GM03348 (cell line): ENCODE measurements at places on chromosomes 4 and X.

- peak; percentile 2 for DNase-seq
These were observed 106.6 kb upstream of the ATP6AP2 start for GRCh38 chrX:40474205-40474626.

DNA sequence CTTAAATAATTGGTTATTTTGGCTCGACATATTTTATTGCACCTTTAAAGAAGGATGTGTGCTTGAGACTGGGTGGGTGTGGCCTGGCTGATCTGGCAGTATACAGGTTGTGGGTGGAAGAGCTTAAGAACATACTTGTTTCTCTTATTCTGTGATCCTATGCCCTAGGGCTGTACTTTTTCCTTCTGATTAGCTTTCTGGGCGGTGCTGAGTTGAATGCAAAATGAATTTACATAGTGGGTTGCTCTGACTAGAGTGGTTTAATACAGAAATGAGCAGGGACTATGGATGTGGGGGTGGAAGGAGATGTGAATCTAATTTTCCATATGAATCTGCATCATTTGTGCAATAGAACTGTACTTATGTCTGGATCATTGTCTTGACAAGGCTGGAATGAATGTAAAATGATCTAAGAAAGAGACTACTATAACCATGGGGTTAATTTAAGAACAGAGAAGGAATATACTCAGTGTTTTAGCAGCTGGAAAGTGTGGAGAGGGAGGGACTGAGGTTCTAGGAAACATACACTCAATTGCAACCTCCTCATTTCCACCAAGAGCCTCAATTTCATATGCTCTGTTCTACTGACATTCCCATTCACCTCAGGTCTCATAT, 73.7 kb downstream of the RLIM start:
- no peak for DNase-seq

DNA sequence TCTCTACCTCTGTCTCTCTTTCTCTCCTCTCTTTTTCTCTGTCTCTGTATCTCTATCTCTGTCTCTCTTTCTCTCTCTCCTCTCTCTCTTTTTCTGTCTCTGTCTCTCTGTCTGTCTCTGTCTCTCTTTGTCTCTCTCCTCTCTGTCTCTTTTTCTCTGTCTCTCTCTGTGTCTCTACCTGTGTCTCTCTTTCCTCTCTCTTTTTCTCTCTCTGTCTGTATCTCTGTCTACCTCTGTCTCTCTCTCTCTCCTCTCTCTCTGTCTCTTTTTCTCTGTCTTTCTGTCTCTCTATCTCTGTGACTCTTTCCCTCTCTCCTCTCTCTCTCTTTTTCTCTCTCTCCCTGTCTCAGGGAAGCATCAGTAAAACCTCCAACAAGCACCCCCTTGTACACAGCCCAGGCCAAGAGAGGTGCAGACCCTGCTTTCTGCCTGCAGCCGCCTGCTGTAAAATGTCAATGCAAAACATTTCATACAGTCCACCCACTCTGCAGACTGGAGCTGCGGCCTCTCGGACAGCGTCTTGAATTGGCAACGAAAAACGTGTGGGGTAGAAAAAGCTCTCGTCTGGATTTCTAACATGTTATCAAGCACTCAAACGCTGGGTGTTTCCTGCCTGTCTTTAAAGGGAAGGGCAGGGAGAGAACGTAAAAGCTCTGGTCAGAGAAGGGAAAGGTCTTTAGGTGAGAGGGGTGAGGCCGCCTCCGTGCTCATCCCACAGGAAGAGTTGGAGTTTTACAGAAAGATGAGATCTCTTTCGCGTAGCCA, 3.7 kb upstream of the SHOX start:
- DNase-seq: no peak

DNA sequence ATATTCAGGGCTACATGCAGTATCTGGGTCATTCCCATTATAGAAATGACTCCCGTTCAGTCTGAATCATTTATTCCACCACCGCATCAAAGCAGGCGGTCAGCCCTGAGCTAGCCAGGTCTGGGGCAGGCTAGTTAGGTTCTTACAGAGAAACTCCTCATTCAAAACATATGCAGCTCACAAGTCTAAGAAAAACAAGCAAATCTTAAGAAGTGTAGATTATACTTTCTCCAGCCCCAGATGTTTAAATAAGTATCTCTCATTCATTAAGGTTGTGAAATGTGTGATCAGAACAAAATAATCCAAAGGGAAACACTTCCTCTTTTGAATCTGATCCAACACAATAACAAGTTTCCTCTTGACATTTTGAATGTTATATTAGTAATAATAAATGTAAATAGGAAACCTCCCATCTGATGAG, 441.9 kb downstream of the INPP4B start:
- DNase-seq: peak; percentile 44

- peak; percentile 55 for DNase-seq
These were observed 59.1 kb downstream of the SCFD2 start for GRCh38 chr4:53306729-53307128.

- DNase-seq: peak; percentile 26
These were observed 112.7 kb downstream of the DHX15 start for GRCh38 chr4:24471486-24472160.

GRCh38 chr4:156794863-156795262, 176.7 kb downstream of the PDGFC start:
- DNase-seq: no peak

GRCh38 chrX:118346258-118347094, 570 bp downstream of the WDR44 start:
- DNase-seq: peak; percentile 33

- no peak for DNase-seq
These were observed 331.0 kb upstream of the EMCN start for GRCh38 chr4:100848841-100849240.

GRCh38 chr4:16532240-16532970, 306.1 kb upstream of the TAPT1 start:
- DNase-seq: peak; percentile 64

GRCh38 chr4:141195095-141195707, 25.5 kb upstream of the ZNF330 start:
- no peak for DNase-seq

DNA sequence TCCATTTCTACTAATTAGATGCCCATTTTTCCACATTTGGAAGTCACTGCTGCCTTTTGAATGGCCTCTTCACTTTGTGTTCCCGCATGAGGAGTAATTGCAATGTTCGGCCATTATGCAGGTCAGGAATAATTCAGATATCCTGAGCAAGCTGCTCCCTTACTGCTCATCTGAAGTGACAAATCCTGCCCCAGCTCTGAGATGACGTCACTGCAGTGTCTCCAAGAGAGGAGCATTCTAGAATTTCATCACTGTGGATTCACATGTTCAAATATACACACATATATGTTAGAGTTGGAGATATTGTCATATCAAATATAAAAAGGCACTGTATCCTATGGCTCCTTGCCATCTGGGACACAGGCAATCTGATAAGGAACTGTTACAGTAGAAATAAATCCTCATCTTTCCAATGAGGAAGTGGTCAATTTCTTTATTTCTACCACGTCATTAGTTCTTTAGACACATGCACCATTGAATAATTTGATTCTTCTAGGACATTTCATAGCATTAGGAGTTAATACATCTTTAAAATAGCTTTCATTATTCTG, 706.9 kb upstream of the TENM3 start:
- DNase-seq: no peak

DNA sequence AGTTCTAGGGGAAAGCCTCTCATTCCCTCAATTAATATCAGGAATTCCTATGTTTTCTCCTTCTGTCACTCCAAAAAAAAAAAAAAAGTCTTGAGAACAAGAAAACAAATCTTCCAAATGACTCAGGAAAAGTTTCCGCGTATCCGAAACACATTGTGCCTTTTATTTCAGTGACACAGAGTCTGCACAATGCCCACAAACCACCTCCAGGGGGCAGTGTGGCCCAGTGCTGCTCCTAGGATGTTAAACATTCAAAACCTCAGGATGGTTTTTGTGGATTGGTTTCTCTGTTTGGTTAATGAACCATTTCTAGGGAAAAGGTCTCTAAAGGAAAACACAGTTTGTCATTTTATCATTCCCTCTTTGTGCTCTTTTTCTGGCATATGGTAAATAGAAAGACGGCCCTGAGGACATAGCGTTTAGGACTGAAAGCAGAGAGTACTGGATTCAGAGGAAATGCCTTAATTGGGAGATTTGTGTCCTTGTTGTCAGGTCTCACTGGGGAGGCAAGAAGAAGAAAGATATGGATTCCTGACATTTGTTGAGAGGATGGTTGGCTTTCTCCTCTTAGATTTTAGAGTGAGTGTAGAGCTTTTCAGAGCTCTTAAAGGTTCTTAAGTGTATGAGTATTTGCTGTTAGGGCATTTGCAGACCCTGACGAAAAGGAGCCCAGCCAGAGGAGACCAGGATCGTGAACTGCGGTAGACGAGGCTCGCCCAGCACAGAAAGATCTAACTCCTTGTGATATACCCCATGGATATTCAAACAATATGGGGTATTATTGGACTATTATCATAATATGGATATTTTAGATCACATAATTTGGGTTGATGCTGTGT, 65.7 kb upstream of the MAP9 start:
- DNase-seq: peak; percentile 81

GRCh38 chr4:55896622-55897021, 43.2 kb downstream of the EXOC1 start:
- DNase-seq: no peak

DNA sequence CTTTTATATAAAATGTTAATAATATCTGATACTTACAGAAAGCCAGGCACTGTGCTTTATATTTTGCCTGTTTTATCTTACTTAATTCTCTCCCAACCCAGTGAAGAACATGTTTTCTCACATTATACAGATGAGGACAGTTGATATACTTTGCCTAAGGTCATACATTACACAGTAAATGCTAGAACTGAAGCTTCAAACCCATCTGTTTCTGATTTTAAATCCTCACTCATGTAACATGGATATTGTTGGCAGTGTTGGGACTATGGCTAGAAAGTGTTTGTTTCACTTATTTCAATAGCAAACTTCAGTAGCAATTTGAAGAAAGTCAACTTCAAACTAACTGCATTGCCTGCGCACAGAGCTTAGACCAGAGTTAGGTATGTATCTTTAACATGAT, 57.4 kb downstream of the RAPGEF2 start:
- DNase-seq: peak; percentile 21

DNA sequence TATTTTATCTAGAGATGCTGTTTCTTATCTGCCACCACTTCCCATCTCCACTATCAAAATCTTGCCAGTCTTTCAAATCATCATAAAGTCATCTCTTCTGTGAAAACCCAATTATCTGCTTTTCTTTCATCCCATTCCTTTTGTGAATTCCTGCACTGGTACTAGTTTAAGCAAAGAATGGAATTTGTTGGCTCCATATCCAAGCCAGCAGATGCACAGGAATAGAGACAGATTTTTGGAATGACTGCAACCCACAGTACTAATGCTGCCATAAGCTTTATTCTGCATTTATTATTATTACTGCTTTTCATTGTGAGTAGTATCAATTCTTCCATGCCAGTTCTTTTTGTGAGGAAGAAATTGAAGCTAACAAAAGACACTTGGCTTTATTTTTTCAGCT, 616.7 kb downstream of the RAPGEF2 start:
- no peak for DNase-seq

DNA sequence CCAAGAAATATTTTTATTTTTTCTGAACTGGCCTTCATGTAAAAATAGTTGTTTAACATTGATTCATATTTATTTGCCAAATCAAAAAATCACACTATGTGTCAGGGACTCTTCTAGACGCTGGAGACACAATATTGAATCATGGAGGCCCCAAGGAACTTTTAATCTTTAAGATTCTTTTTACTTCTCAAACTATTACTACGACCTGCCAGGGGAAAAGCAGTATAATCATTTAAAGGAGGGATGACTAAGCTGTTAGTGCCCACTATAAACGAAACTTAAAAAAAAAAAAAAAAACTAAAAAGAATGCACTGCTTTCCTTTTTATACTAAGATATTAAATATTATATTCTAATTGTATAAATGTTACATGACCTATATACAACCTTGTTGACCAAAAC, 84.7 kb downstream of the PPA2 start:
- peak; percentile 12 for DNase-seq

DNA sequence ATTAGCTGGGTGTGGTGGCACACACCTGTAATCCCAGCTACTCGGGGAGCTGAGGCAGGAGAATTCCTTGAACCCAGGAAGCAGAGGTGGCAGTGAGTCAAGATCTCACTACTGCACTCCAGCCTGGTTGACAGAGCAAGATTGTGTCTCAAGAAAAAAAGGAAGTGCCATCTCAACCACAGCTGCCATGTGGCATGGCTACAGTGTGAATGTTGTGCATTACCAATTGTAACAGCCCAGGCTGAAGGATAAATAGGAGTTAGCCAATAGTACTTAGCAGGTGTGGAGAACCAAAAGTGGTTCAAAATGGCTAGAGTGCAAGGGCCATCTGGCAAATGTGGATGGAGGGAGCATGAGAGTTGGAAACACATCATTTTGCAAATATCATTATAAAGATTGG, 28.9 kb downstream of the SLC25A5 start:
- DNase-seq: no peak

DNA sequence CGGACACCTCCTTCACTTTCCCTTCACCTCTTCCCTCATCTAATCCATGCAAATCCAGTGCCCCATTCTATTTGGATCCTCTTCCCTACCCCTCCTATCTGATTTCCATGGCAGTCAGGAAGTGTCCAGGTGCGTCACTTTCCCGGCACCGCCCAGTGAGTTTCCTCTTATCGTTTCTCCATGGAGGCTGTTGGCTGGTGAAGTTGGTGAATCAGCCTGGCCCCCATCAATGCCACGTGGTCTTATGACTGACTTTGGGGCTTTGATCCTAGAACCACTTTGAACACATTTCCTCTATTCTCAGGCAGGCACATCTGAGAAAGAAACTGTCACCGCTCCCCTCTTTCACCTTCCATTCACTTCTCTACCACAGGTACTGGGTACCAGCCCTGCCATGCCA, 137.8 kb downstream of the CEP135 start:
- no peak for DNase-seq

- DNase-seq: no peak
These were observed 3.2 kb upstream of the HELT start for GRCh38 chr4:185015108-185015507.

- no peak for DNase-seq
These were observed 9.6 kb upstream of the TSPYL2 start for GRCh38 chrX:53072418-53073114.

DNA sequence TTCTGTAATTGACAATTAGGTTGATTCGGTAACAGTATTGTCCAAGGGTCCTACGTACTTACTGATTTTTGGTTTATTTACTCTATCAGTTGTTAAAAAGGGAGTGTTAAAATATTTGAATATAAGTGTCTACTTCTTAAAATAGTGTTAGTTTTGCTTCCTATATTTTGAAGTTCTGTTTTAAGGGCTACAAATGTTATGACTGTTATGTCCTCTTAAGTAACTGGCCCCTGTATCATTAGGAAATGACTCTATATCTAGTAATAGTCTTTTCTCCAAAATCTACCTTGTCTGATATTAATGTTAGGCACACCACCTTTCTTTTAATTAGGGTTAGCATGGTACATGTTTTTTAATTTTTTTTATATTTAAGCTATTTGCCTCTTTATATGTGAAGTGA, 30.1 kb downstream of the ANKRD50 start:
- DNase-seq: no peak

GRCh38 chr4:89100853-89101252, 10.5 kb upstream of the TIGD2 start:
- DNase-seq: no peak

DNA sequence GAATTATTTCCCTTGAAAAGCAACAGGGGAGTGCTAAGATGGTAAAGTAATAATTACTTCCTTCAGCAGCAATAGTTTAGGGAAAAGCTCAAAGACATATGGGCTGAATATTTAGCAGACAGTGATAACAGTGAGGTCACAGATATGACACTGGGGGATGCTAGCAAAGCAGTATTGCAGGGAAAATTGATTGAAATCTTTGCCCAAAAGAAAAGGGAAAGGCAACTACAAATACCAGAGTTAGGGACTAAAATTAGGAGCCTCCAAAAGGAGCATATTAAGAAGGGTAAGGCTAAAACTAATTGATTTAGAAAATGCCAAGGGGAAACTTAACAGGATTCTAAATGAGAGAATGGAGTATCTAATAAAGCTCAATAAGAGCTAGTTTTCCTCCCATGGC, 1191.3 kb upstream of the TENM3 start:
- no peak for DNase-seq
